ENCODE measurements at places on chromosomes 11 and 22. TPM values are rescaled to one million over a fixed set of nuclear protein-coding genes. Genes with fewer than 3 reads are reported as not detected.

- no peak for DNase-seq
These were observed 7.1 kb downstream of the TRIOBP start for GRCh38 chr22:37703906-37704305.

GRCh38 chr11:43517518-43517917 lies 158.8 kb downstream of the TTC17 start:
- no peak for DNase-seq

GRCh38 chr11:76302996-76303395 lies 77.9 kb downstream of the THAP12 start:
- no peak for DNase-seq

The KRTAP5-10 gene
- total RNA-seq = not detected

The SCUBE2 gene
- 0.17 TPM for total RNA-seq

The CD3D gene
- 259 TPM for total RNA-seq

The CHST1 gene
- not detected for total RNA-seq

The GGTLC3 gene
- total RNA-seq = not detected

The PRODH gene
- total RNA-seq = 0.12 TPM

Data from activated naive CD4-positive, alpha-beta T cell treated with anti-CD3 and anti-CD28 coated beads for 36 hours (primary cell).